ENCODE measurements at places on chromosomes 16 and 17.

- no peak for DNase-seq
Measured at GRCh38 chr17:44146375-44147346, 4.9 kb downstream of the HROB start.

GRCh38 chr16:15539197-15539596, 103.8 kb downstream of the MARF1 start:
- no peak for DNase-seq

DNA sequence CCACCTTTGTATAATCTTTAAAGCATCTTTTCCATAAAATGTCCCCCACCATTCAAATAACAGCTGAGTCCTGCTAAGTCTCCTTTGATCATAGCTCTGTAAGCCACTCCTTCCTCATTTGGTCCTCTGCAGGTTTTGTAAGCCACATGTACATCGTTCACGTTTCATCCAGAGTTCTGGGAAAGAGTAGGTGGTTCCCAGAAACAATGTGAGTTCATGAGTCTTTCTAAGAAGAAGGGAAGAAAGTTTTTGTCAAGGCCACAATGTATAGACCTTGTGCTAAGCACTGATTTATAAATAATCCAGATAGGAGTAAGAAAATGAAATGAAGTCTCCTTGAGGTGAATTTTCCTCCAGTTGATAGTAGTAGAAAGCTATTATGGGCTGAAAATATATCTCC, 8.7 kb upstream of the ANKS4B start:
- no peak for DNase-seq

DNA sequence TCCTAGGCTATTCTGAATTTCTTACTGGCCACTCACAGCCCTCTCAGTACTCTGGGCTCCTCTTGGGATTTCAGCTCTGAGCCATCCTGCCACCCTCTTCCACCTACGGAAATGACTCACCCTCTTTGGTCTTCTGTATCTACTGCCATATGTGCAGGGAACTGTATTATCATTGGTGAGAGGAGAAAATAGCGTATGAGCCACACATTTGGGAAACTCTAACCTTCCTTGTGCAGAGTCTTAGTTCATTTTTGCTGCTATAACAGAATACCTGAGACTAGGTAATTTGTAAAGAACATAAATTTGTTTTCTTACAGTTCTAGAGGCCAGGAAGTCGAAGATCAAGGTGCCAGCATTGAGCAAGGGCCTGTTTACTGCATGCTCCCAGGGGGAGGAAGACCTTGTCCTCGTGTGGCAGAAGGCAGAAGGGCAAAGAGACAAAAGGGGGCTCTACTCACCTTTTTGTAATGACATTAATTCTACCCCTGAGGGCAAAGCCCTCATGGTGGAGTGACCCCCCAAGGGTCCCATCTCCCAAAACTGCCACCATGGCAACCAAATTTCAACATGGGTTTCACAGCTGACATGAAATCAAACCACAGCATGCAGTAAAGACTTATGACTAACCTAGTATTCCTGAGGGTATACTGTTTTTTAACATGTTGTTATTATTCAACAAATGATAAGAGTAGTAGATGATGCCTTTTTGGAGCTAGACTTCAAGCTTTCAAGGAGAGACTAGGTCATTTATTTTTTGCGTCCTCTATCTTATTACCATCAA, 191.8 kb downstream of the PRKCA start:
- DNase-seq = no peak

DNA sequence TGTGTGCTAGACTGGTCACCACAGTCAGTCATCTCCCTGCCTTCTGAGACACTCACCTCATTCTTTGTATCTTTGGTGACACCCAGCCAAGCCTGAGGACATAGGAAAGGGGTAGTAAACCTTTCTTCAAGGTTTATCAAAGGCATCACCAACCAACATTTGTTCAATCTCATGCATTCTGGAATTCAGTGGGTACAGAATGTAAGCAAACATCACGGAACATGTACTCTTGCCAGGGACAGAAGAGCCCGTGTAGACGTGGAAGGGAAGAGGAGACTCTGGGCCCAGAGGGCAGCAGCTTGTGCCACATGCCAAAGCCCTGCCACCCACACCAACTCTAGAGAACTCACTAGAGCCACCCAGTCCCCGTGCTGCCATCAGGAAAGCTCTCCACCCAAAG, 4.4 kb downstream of the CACNG4 start:
- no peak for DNase-seq

GRCh38 chr16:57500578-57501111, 14.4 kb upstream of the DOK4 start:
- DNase-seq = no peak

- DNase-seq = no peak
Measured at GRCh38 chr17:41416479-41416878, 7.9 kb downstream of the KRT37 start.

DNA sequence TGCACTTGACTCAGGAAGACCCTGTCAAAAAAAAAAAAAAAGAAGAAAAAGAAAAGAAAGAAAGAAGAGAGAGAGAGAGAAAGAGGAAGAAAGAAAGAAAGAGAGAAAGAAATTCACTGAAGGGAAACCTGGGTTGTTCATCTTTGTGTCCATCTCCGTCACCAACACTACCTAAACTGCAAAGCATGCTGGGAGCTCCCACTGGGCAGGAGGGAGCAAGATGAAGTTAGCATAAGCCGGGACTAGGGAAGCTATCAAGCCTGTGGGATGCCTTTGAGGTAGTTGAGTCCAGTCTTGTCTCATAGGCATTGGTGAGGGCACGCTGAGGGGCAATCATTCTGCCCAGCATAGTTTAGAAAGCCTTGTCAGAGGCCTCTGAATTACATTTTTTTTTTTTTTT, 7.6 kb upstream of the CBFB start:
- DNase-seq = no peak

DNA sequence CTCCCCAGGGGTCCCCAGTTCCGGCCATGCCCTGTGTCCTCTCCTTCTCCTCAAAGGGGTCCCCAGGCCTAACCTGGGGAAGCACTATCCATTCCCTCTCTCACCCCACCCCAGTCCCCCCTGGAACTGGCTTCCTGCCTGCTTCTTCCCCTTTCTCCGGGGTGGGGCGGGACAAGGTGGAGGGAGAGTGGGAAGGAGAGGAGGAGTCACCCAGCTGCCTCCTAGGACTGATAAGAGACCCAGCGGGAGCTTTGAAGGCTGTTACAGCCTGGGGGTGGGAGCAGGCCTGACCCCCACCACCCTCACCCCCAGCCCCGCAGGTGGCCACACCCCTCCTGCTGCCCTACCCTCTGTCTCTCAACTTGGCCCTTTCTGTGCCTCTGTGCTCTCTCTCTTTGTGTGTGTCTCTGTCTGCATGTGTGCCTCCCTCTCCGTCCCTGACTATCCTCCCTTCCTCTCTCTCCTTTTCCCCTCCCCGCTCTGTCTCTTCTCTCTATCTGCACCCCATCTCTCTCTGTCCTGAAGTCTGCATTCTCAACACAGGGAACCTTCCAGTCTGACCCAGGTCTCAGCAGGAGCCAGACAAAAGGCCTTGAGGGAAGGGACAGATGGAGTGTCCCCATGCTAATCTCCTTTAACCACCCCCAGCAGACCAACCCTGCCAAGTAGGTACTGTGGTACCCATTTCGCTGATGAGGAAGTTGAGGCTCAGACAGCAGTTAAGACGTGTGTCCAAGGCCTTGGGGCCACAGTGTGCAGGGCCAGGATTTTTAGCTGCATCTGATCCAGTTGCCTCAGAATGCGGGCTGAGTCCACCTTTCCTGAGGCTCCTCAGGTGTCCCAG, 66.1 kb downstream of the RAB11FIP4 start:
- DNase-seq = no peak

- DNase-seq = no peak
Measured at GRCh38 chr17:42346481-42346880, 41.8 kb downstream of the STAT3 start.

DNA sequence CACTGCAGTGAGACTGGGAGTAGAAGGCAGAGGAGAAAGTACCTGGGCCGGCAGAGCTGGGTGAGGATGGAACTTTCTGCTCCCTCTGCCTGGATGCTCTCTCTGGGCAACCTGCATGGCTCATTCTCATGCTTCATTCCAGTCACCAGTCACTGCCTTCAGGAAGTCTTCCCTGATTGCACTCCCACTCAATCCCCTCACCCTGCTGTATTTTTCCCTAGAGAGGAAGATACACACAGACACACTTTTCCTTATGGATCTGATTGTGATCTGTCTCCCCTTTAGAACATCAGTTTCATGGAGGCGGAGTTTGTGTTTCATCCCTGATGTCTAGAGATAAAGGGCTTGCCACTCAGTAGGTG, 44.9 kb downstream of the MEAK7 start:
- no peak for DNase-seq

DNA sequence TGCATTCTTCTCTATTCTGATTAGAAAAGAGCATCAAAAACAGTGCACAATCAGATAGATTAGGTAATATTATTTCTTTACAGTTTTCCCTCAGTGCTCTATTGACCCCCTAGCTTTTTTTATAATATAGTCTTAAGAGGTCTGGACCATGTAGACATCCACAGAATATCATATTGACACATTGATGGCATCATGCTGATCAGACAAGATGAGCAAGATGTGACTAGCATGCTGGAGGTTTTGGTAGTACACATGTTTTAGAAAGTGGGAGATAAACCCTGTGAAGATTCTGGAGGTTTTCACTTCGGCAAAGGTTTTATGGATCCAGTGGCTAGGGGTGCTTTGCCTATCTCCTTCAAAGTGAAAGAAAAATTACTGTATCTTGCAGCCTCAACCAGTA, 2.8 kb upstream of the ABCA8 start:
- DNase-seq = no peak

- no peak for DNase-seq
Measured at GRCh38 chr16:46862555-46863447, 21.4 kb upstream of the GPT2 start.

- DNase-seq = no peak
Measured at GRCh38 chr17:15973016-15973415, 26.5 kb downstream of the ZSWIM7 start.

- DNase-seq = no peak
Measured at GRCh38 chr17:78748048-78748729, 33.9 kb downstream of the CYTH1 start.

GRCh38 chr16:60811051-60811608, 1225.1 kb downstream of the CDH8 start:
- no peak for DNase-seq

- DNase-seq = no peak
Measured at GRCh38 chr16:4382795-4383357, 11.2 kb downstream of the VASN start.

DNA sequence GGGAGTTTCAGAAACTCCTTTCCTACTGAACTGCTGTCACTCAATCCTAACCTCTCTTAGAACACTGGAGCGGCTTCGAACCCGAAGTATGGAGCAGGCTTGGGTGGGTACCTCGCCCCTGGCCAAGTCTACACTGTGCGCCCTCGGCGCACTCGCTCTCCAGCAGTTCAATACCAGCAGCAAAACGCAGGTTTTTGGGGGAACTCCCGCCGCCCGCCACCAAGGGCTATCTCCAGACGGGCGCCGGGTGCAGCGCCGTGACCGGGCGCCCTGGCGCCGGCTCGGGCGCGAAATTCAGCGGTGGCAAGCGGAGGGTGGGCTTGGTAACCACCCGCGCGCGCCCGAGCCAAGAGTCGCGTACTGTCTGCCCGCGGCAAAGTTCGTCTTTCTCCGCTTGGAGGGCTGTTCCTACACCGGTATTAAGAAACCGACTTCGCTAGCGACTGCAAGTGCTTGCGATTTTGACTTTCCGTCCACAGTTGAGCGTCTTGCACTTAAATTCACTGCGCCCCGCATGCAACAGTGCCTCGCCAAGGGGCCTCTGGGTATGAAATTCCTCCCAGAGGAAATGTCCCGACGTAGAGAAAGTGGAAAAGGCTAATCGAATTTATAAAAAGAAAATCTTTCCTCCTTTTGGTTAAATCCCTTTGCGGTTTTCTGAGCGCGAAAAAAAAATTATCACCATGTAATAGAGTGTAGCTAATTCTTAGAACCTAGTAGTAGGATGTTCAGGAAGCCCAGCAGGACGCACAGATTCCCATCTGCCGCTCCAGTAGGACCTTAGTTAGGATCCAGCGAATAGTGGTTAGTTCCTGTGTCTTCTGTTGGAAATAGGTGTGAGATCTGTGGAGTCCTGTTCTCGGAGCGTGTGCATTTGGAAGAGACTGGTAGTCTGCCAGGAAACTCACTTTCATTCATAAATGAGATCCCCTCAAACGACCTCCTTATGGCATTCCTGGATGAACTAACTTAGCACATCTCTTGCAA, 5.0 kb upstream of the SALL1 start:
- DNase-seq = no peak

DNA sequence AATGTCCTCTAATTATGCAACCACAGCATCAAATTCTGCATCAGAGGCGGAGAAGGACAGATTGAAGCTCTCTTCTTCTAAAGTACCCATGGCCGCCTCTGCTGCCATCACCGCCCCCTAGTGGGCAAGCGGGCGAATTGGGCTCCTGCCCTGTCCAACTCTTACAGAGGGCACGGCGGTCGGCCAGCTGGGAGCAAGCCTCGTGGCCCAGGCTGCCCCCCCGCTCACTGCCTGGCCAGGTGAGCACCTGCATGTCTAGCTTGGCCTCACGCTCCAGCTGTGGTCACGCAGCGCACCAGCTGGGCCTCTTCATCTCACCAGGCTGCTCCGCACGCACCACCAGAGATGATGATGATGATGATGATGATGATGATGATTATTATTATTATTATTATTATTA, 146.1 kb upstream of the TOM1L1 start:
- no peak for DNase-seq

DNA sequence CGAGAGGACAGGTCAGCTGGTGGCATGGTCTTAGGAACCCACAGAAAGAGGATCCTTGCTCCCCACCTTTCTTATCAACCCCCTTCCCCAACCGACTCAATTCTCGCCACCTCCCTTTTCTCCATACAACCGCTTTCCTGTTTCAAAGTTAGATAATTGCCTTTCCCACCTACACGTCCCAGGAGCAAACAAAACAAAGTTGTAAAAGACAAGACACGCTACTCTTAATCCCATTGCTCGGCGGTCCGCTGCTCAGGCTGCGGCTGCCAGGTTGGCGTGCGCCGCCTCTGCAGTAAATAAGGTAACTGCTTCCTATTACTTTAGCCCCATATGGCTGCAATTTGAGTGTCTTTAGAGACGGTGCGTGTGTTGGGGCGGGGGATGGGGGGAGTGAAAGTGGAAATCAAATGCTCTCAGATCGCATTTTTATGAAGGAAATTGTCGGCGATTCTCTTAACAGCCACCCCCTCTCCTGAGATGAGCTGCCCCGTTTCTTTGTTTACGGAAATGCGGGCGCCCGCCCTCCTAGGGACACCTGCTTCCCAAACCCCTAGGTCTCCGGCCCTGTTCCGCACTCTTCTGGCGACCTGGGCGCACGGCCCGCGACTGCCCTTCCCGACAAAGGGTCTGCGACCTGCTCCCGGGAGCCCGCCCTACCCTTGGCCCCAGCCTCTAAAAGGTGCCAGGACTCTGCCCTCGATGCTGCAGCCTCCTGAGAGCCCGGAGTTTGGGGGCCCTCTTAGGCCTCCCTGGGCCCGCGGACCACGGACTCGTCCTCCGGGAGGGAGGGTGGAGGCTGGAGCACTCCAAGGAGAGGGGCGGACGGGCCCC, 3.7 kb upstream of the CBX8 start:
- no peak for DNase-seq

Measured in activated naive CD4-positive, alpha-beta T cell (primary cell).